ENCODE measurements at places on chromosomes 3 and 15.

- no peak for DNase-seq
Observed at GRCh38 chr15:99436542-99437314, 129.1 kb upstream of the MEF2A start.

DNA sequence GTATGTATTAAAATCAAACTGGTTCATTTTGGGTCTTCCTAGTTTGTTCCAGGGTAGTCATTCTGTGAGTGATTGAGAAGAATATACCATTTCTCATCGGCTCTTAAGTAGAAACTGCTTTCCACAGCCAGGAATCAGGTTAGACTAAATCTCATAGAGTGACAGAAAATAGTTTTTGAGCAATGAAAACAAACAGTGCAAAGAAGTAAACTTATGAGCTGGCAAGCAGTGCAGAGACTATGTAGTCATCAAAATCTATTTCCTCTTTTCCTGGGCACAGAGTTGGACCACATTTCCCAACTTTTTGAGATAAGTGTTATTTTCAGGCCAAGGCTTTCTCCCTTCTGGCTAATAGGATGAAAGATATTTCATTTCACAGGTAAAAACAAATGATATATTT is 66.5 kb downstream of the UBE3A start:
- no peak for DNase-seq

DNA sequence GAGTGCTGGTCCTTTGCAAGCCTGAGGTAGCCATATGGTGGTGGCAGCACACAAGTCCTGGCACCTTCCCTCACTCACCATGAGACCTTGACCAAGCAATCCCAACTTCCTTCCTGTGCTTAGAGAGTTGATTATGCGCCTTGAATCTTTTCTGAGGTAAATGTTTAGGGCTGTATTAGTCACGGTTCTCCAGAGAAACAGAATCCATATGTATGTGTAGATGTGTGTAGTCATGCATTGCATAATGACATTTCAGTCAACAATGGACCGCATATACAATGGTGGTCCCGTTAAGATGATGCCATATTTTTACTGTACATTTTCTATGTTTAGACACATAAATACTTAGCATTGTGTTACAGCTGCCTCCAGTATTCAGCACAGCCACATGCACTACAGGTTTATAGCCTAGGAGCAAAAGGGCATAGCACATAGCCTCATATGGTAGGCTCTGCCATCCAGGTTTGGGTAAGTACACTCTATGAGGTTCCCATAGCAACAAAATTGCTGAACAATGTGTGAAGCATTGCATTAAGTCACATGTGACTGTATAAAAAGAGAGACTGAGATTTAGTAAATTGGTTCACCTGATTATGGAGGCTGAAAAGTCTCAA is 20.2 kb upstream of the NUP210 start:
- DNase-seq = no peak

DNA sequence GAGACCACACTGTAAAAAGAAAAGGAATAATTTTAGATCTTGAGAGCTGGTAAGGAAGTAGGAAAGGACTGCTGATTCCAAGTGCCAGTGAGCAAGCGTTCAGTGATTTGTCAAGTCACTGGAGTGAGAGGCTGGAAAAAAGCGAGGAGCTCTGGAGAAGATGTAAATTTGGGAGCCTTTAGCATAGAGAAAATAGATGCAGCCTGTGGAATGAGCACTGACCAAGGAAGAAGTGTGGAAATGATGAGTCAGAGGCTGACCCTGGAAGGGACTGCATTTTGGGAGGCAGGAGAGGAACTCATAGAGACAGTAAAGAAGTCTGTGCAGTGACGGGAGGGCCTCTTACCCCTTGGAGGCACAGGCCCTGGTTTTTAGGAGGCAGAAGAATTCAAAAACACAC is 17.1 kb upstream of the ABTB1 start:
- no peak for DNase-seq

- DNase-seq = no peak
Observed at GRCh38 chr3:169299129-169299528, 364.4 kb downstream of the MECOM start.

GRCh38 chr3:37530047-37530697 is 331.5 kb upstream of the CTDSPL start:
- no peak for DNase-seq

- no peak for DNase-seq
Observed at GRCh38 chr15:91821458-91821857, 32.0 kb upstream of the SLCO3A1 start.

DNA sequence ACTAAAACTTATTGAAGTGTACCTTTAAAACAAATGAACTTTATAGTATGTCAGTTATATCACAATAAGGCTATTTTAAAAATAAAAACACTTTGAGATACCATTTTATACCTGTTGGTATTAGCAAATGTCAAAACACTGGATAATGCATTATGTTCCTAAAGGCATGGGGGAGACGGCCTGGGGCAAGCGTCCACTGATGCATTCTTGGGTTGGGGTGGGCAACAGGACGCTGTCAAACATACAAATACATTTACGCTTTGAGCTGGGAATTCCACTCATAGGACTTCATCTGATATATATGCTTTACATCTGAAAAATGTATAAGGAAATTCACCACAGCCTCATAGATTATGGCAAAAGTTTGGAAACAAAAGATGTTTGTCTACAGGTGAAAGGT is 7.6 kb upstream of the GATA2 start:
- no peak for DNase-seq

Data from eye (tissue), 1 donor.